ENCODE measurements at places on chromosomes 4 and X.

GRCh38 chrX:38102875-38103274, 96.5 kb downstream of the SYTL5 start:
- no peak overlapping the region for H3K27ac ChIP-seq
- H3K27me3 ChIP-seq, result peaks cover 2% of the 10 kb centered on the region
- no peak overlapping the region for H3K4me3 ChIP-seq
- peaks cover 16% of the 10 kb centered on the region for H3K4me1 ChIP-seq
- H3K36me3 ChIP-seq, result no peaks in the 10 kb centered on the region

GRCh38 chrX:13952581-13952980, 77.1 kb downstream of the GEMIN8 start:
- H3K27me3 ChIP-seq, result no peaks in the 10 kb centered on the region
- no peaks in the 10 kb centered on the region for H3K4me1 ChIP-seq
- H3K27ac ChIP-seq, result no peak overlapping the region
- no peak overlapping the region for H3K4me3 ChIP-seq
- no peak for DNase-seq
- no peaks in the 10 kb centered on the region for H3K36me3 ChIP-seq

- no peaks in the 10 kb centered on the region for H3K4me1 ChIP-seq
- no peaks in the 10 kb centered on the region for H3K27me3 ChIP-seq
- H3K27ac ChIP-seq, result no peak overlapping the region
Measured at GRCh38 chr4:10184041-10184440, 67.4 kb upstream of the WDR1 start.

DNA sequence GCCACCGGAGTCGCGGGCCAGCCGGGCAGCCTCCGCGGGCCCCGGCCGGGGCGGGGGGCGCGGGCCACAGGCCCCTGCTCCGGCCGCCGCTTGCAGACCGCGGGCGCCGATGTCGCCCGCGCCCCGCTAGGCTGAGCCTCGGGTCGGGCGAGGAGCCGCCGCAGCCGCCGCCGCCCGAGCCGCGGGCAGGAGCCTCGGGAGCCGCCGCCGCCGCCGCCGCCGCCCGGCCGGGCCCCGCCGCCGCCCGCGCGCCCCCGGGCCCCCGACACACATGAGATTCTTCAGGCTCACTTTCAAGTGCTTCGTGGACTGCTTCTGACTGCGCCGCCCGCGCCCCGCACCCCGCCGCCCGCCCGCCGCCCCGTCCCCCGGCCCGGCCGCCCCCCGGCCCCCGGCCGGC, 345 bp downstream of the SLC6A8 start:
- H3K36me3 ChIP-seq, result no peaks in the 10 kb centered on the region
- no peaks in the 10 kb centered on the region for H3K27me3 ChIP-seq
- DNase-seq, result no peak
- peaks cover 2% of the 10 kb centered on the region for H3K4me1 ChIP-seq
- H3K27ac ChIP-seq, result no peak overlapping the region

- peaks cover 11% of the 10 kb centered on the region for H3K36me3 ChIP-seq
- no peak for DNase-seq
- no peaks in the 10 kb centered on the region for H3K27me3 ChIP-seq
Measured at GRCh38 chrX:135315864-135316263, 6.6 kb downstream of the ETDC start.

DNA sequence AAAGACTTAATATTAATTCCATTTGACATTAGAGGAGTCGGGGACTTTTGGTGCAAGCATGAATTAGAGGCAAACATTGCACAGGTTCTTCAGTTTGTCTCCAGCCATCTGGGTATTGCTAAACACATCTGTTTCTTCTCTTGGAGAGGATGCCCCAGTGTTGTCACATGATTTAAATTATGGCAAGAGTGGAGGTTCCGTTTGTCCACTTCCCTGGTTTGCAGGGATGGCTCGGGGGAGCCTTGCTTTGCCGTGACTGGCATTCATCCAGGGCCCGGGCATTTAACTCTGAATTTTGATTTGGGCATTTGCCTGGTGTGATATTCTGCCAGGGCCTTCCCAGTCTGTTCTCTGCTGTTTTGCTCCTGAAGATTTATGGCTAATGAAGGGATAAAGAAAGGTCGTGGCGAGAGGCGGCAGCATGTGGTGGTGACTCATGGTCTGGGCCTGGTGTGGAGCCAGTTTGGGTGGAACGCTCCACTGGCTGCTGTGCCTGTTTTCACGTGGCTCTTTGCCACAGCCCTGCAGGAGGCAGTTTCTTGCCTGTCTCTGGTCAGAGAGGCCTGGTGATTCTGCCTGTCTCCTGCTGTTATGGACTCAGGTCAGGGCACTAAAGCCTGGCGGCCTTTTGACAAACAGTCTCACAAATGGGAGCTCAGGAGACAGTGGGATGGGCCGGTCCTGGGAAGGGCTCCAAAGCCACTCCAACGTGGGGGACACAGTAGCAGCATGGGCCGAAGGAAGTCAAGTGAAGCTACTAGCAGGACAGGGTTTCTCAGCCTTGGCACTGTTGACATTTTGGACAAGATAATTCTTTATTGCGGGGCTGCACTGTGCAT, 99.4 kb upstream of the PGRMC2 start:
- no peak for DNase-seq
- H3K27ac ChIP-seq, result peak overlapping the region; percentile 51
- H3K27me3 ChIP-seq, result no peaks in the 10 kb centered on the region

Data from liver (tissue), 10 donors.